ENCODE measurements at places on chromosomes 7 and 10. TPM values are rescaled to one million over a fixed set of nuclear protein-coding genes. Genes with fewer than 3 reads are reported as not detected.

SAP25 gene
- total RNA-seq, result 2.9 TPM

NME8 gene
- total RNA-seq, result 0.10 TPM

ACTA2 gene
- 300 TPM for total RNA-seq

GRCh38 chr10:89115876-89116627 is 91.1 kb downstream of the CH25H start:
- DNase-seq, result no peak

DNA sequence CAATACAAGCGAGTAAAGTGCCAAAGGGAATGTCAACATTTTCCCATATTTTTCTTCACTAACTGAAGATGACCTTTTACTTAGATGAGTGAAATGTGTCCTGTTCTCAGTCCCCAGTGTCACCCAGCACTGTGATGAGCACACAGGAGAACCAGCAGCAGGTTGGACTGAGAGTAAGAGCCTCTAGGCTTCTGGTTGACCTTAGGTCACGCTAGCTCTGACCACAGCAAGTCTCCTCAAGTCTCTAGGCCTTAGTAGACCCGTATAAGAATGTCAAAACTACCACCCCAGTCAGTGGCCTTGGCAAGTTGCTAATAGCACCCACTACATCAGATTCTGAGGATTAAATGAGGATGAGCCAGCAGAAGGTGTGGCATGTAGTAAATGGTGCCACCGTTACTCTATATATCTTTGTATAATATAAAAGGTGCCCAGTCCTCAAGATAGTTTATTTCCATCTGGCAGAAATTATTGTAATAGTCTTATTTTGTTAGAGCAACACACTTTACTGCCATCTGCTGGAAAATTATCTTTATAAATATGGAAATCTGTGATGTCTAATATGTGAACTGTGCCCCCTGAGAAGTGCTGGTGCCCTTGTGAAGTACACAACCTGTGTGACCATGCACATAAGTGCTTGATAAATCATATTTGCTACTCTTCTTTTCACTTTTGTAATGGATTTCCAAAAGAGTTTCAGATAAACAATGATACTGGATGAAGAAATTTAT is 75.7 kb downstream of the SPAG6 start:
- DNase-seq, result no peak

GRCh38 chr10:132944510-132944909 is 2.1 kb upstream of the CFAP46 start:
- no peak for DNase-seq

DNA sequence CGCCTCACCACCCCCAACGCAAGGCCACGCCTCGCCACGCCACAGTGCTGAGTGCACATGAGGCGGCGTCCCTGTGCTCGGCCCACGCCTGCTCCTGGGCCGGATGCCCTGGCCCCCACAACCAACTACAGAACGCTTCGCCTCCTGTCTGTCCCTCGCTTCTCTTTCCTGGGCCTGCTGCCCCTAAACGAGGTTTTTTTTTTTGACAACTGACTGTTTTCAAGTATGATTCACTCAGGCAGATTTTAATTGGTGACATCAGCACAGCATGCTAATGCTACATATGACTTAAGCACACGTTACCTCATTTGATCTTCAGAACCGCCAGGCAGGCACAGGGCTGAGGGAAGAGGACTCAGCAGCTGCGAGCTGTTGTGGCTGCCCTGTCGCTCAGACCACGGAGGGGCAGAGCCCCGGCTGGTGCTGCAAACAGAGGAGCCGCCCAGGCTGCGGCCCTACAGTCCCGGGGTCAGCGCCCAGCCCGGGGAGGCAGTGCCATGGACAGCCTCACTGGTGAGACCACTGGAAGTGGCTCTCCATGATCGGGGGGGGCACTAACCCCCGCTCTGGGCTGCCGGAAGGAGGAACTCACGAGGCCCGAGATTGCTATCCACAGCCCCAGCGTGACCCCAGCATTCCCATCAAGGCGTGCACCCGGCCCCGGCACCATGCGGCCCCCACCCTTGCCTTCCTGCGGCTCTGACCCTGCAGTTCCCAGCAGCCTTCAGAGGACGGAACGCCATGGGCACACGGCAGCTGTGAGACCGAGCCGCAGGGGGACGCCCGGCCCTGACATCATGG is 212.8 kb downstream of the MAD1L1 start:
- peak; percentile 81 for DNase-seq

- DNase-seq, result no peak
Measured at GRCh38 chr7:69334701-69335100, 263.6 kb upstream of the AUTS2 start.

- DNase-seq, result no peak
Measured at GRCh38 chr7:33836797-33837355, 68.5 kb upstream of the BMPER start.

DNA sequence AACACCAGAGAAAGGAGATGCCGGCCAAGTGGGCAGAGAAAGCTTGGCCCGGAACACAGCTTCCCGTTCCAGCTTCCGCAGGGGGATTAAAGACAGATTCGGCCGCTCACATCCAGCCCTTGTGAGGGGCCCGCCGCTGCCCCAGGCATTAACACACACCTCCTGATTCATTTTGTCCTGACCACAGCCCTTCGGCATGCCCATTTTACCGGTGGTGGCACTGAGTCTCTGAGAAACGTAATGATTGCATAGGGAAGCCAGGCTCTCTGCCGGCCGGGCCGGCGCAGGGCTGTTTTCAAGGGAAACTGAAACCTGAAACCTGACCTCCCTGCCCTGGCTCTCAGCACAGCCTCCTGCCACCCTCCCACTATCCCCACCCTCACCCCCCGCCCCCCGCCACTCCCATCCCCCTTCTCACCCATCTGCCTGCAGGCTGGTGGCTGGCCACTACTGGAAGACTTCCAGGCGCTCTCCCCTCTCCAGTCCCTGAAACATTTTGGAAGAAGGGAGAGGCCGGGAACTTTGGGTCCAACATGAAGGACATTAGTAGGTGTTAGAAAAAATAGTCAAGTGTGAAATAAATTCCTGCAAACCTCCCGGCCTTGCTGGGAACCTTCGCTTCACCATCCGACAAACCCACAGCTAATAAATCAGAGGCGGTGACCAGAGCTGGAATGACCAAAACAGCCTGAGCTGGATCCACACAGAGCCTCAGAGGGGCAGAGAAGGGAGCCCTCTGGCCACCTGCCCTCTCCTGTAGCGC is 83.5 kb upstream of the CUX1 start:
- DNase-seq, result peak; percentile 77

- peak; percentile 64 for DNase-seq
Measured at GRCh38 chr7:128167042-128167701, 73.9 kb upstream of the LEP start.
